ENCODE measurements at places on chromosomes 12 and 14.
A peak's percentile ranks its signal among the peaks of the same experiment; 100 is the strongest.

DNA sequence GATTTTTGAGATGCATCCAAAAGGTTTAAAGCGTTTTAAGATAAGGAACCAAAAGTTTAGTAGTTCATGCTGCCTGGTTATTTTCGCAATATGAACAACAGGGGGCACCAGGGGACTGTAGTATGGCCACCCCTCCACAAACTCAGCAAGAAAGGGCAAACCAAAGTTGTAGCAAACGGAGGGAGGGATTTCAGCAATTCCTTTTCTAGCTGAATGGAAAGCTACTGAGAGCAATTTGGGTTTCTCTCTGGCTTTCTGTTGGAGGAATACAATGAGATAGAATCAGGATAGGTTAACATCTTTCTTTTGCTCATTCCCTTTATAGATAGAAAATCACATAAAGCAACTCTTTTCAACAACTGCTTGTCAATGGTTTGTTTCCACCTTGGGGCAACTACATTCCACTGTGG, 62.5 kb downstream of the DRAM1 start:
- DNase-seq = peak; percentile 92

GRCh38 chr14:72777636-72778035, 116.3 kb downstream of the DPF3 start:
- DNase-seq = no peak

DNA sequence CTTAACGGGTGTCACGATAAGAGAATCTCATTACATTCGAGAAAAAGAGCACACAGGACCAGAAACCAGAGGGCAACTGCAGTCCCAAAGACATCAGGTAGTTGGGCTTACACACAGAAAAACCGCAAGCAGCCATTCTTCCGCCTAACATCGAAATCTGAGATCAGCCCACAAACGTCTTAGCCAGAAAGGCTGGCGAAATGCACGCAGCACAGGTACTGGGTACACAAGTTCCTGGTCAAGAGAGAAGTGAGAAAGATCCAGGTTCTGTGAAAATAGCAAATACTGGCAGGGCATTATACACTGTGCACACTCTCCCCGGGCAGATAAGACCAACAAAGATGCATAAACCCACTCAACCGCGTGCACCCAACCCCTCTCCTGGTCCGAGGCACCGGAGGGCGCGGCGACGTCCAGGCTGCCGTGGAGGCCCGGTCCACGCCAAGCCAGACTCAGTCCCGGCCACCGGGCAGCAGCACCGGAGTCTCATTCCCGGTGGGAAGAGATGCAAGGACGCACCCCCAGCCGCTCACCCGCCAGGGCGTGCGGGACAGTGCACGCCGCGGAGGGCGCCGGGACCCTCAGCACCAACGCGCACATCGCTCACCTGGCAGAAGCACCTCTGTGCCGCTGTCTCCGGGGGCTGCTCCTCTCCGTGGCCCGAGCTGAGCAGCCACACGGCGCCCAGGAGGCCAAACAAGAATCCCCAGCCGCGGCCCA, 437 bp downstream of the ERO1A start:
- peak; percentile 84 for DNase-seq

- no peak for DNase-seq
Measured at GRCh38 chr14:89298056-89298834, 118.8 kb downstream of the FOXN3 start.

- DNase-seq = no peak
Measured at GRCh38 chr14:55976655-55977054, 141.6 kb upstream of the PELI2 start.

DNA sequence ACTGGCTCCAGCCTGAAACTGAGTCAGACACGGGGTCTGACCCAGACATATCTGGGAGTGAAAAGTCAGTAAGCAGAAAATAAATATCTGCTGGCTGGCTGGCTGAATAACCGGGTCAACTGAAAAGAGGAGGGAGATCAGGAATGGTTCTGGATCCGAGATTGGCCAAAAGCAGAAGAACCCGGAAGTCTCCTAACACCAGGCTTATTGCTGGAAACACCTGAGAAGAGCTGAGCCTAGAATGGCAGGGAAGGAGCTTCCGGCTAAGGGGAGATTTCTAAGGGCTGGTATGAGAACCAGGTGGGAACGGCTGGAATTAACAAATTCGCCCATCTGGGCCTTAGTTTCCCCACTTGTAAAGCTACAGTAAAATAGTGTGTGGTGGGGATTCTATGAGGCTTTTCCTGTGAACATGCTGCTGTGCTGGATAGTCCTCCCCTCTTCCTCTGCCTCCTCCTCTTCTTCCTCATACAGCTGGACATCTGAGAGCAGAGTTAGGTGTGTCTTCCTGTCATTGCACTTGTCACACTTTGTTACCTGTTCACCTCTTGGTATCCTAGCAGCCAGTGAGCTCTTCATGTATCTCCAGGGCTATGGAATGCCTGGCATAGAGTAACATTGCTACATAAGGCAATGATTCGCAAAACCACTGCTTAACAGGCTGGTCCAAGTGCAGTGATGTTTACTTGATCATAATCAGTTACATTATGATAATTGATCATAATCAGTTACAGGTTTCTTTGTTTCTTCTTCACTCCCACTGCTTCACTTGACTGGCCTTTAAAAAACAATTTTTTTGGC, 2.0 kb upstream of the SHMT2 start:
- DNase-seq = peak; percentile 37

DNA sequence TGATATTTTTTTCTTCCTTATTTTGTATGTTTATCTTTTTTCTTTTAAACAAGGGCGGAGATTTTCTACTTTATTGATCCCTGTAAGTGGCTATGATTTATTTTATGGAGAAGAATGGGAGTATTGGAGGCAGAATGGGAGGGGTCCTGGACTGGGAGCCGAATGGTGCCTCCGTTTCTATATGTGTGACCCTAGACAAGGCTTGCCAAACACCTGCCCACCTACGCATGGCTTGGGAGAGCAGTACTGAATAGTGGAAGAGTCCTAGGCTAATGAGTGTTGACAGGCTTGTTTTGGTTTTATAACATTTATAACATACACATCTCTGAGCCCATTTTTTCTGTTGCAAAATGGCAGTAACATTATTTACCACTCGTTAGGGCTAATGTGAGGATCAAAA, 29.0 kb downstream of the STK38L start:
- DNase-seq = no peak

- no peak for DNase-seq
Measured at GRCh38 chr12:6478416-6478815, 7.9 kb upstream of the VAMP1 start.

All from hematopoietic multipotent progenitor cell treated with erythropoietin and hydrocortisone succinate and interleukin-3 and kit ligand, for 6 days (in vitro differentiated cells).